ENCODE measurements at places on chromosomes 13 and 19.

DNA sequence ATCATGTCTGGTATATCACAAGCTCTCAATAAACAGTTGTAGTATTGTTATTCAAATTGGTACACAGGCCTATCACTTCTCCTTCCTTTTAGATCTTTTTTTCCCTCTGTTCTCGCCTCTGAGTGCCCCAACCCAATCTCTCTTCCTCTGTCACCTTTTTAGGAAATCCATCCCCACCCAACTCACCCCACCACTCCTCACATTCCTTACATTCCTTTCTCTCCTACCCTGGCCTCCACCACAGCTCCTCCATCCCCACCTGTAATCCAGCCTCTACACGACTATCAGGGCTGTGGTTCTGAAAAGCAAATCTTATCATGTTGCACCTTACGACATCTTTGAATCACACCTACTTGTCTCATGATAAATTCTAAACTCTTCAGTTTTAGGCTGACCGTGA is 545.4 kb upstream of the GPC6 start:
- no peak for DNase-seq

DNA sequence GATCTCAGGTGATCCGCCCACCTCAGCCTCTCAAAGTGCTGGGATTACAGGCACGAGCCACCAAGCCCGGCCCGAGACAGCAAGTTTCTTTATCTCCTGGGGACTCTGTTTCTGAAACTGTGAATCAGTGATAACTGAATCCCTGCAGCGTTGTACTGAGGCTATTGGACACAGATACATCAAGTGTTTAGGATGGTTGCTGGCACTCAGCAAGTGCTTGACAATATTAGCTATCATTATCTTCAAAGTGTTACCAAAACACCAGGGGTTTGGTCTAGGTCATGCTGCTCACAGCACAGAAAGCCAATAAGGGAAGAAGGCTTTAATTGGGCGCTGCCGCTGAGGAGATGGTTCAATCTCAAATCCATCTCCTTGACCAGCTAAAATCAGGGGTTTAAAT is 20.5 kb upstream of the PNMA8C start:
- no peak for DNase-seq

- DNase-seq, result no peak
These were observed 11.8 kb downstream of the DAPK3 start for GRCh38 chr19:3958836-3959765.

- no peak for DNase-seq
These were observed 94.7 kb downstream of the CDADC1 start for GRCh38 chr13:49342454-49342853.

- DNase-seq, result no peak
These were observed 23.5 kb downstream of the CEACAM16 start for GRCh38 chr19:44722131-44723121.

DNA sequence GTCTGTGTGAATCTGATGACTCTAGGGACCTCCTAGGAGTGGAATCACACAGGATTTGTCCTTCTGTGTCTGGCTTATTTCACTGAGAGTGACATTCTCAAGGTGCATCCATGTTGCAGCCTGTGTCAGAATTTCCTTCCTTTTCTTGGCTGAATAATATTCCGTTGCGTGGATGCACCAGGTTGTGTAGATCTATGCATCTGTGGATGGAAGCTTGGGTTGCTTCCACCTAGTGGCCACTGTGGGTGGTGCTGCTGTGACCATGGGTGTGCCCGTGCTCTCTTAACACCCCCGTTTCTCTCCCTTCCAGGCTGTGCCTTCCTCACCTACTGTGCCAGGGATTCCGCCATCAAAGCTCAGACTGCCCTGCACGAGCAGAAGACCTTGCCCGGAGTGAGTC is 26.2 kb downstream of the CELF5 start:
- DNase-seq, result peak; percentile 28

GRCh38 chr19:3932931-3933810 is at the start of gene NMRK2:
Gene NMRK2 (plus strand): TSS chr19:3933069. CDS start chr19:3933672, 603 bp downstream.
- no peak for DNase-seq

DNA sequence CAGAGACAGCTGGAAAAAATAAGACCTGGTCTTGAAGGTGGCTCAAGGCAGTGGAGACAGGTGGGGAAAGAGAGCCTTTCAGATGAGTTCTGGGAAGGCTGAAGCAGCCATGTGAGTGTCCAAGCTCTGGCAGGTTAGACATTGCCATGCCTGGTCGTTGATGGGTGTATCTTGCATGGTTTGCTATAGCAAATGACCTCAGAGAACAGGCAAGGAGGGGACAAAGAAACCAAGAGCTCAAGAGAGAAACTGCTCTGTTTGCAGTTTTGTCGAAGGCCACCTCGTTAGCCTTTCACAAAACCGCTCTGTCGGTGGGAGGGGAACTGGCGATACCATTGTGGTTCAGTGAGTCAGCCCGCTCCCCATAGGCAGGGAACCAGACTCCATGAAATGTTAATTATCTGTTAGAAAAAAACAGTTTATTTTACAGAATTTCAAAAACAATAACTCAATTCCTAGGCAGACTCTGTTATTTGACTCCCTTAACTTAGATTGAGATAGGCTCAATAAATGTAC is 82.8 kb upstream of the ARGLU1 start:
- DNase-seq, result no peak

DNA sequence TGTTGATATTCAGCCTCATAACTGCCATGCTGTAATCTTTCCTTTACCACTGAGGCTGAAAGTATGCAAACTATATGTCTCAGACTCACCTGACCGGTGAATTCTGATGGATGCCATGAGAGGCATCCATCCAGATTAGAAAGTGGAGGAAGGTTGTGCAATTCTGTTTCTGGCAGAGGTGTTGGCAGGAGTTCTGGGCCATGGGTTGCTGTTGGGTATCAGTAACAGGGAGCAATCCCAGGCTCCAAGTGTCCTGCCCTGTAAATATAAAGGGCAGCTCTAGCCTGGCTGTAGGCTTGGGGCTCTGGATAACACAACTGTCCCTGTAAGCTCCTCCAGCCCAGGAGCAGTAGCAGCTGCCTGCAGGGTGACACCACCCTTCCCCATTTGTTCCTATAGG is 77.4 kb upstream of the ABCC4 start:
- DNase-seq, result no peak

DNA sequence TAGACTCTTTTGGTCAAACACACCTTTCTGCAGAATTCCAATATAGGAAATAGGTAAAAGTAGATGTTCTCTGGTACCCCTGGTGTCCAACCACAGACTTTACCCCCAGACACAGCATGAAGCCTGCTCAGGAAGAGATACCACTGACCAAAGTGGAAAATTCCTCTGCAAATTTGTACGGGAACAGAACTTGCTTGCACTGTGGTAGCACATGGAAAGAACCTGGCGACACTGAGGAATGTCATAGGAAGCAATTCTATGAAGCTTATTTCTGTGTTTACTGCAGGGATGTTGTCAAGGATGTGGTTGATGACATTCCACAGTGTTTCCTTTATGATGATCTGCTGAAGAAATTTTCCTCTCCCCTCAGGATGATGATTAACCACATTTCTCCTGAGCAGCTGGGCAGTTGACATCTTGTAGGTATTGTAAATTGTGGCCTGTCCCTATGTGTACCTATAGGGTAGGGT is 48.9 kb upstream of the TNFSF11 start:
- DNase-seq, result no peak

- no peak for DNase-seq
These were observed 11.8 kb upstream of the RCBTB1 start for GRCh38 chr13:49597043-49597641.

GRCh38 chr19:44212866-44213346 is 574 bp downstream of the ZNF227 start:
- DNase-seq, result no peak

- no peak for DNase-seq
These were observed 1017.4 kb downstream of the EFNB2 start for GRCh38 chr13:105518086-105518485.

DNA sequence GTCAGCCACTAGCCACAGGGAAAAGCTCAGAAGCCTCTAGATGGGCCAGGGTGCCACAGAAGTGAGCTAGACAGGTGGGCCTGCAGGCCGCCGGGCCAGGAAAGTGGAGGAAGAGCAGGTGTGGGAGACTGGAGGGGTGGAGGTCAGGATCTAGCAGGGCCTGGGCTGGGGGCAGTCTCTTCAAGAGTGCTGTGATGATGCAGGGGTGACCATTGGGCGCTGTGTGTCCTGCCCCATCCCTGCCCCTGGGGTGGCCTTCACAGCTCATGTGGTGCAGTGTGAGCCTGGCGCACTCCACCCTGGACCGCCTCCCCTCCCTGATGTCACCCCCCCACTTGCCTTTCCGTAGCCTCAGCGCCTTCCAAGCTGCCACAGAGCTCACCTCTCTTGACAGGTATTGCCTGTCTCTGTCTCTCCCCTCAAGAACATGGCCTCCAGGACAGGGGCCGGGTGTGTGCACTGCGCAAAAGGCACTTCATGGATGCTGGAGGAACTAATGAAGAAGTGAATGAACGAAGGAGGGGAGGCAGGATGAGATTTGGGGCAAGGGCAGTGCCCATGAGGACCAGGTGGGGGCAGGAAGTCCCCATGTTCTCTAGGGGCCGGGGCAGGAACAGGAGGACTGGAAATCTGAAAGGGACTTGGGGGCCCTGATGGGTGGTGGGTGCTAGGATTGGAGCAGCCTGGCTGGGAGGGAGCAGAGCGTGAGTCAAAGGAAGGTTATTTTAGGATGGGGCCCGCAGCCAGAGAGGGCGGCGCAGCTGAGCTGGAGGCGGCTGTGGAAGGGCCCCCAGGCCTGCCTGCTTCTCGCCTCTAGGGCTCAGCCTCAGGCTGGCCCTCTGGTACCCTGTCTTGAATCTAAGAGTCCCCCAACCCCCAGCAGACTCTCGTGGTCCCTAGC is 6.6 kb downstream of the SSBP4 start:
- DNase-seq, result no peak

- peak; percentile 53 for DNase-seq
These were observed 8.0 kb downstream of the CCDC194 start for GRCh38 chr19:17385878-17386611.

- DNase-seq, result no peak
These were observed 96.3 kb upstream of the SPRY2 start for GRCh38 chr13:80437231-80437630.

- no peak for DNase-seq
These were observed 22.0 kb downstream of the COL4A1 start for GRCh38 chr13:110284779-110285484.

All from stimulated activated CD8-positive, alpha-beta memory T cell treated with anti-CD3 and anti-CD28 coated beads, Interleukin-4, amount 100 ng/mL, for 24 hours (primary cell).